ENCODE measurements at places on chromosomes 4 and X.

GRCh38 chr4:75820676-75821075, 81.6 kb downstream of the PPEF2 start:
- DNase-seq: no peak

DNA sequence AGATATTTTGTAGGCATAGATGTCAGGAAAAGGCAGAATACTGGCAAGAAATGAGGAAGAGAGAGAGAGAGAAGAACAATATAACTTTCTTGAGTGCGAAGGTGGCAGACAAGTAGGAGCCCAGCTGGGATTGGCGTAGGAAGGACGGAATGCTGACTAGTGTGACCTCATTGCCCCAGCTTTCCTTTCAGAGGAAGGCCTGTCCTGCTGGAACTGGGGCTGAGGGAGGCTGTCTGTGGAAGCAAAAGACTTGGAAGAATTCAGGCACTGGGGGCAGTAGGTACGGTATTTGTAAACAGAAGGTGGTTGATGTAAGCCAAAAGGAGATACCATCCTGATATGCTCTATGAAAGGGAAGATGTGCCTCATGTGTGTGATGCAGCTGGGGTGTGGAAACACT, 818.4 kb downstream of the ADGRL3 start:
- no peak for DNase-seq

- no peak for DNase-seq
Observed at GRCh38 chr4:73762409-73762808, 22.0 kb downstream of the CXCL8 start.

DNA sequence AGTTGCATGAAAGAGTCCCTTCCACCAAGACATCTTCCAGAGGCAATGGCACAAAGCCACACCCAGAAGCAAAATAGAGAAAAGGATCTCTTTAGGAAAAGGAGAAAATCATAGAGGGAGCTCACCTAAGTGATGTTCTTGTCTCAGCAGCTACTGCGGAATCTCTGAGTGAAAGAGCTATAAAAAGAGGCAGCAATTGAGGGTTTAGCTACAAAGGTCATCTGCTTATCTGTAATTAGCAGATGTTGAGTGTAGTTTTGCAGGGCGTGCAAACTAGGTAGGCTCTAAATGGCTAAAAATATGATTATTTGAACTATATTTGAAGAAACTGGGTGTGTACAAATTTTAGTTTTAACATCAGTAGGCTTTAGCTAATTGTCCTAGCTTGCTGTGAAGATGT, 276.0 kb downstream of the HS3ST1 start:
- no peak for DNase-seq

GRCh38 chrX:140342410-140342809, 162.5 kb downstream of the SOX3 start:
- DNase-seq: no peak

- no peak for DNase-seq
Observed at GRCh38 chrX:13691841-13692371, 3.0 kb downstream of the RAB9A start.
